Activated CD4-positive, CD25-positive, alpha-beta regulatory T cell (primary cell): ENCODE measurements at places on chromosomes 16 and 17.

DNA sequence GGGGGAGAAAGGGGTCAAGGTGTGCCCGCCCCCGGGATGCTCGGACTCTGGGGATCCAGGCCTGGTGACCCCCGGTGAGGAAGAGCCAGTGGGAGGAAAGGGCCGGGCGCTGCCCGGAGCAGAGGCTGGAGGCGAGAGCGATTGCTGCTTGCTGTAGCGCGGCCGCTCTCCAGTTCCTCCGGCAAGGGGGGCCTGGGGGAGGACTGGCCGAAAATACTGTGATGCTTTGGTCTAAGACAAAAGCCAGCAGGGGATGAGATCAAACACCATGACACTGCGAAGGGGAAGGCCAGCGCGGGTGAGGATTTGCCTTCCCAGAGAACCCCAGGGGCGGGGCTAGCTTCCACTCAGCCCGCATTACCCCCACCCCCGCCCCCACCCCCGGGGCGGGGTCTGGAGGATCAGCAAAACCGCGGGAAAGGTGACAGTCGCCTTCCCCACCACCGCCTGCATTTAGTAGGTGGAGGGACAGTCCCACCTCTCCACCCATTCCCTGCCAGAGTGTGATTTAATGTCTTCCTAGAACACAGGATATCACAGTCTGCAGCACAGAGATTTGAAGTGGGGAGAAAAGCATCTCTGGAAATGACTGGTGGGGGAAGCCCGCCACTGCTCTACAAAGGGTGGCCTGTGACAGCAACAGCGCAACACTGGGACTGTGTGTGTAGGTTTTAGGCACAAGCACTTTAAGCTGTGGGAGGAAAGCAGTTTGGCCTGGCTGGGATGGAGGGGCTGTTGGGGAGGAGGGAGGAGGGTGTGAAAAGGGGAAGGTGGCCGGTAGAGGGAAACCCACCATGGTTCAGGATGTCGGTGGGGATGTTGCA is 25.7 kb downstream of the MRC2 start:
- DNase-seq = no peak

DNA sequence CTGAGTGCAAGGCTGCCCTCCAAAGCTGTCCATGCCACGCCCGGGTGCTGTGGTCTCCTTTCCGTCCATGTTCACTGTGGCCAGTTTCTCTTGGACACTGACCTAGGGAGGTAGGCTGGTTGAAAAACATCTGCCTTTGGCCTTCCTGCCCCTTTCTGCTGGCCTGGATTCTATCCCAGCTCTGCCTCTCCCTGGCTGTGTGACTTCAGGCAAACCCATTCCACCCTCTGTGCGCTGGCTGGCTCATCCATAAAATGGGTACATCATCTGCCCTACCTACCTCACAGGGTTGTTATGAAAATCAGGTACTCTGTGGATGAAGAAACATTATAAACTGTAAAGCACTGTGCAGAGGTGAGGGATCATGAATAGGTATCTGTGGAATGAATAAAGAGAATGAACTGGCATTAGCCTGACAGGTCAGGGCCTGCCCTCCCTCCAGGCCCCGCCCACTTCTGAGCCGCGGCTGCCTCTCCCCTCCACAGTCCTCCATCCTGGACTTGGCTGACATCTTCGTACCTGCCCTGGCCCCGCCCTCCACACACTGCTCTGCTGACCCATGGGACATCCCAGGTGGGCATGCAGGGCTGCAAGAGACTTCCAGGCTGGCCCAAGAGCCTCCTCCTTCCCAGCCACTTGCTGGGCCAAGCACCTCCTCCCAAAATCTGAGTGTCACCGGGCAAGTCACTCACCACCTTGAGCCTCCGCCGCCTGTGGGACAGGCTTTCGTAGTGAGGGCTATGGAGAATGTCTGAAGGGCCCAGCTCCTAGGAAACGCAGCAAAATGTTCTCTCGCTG is 7.0 kb upstream of the SPATA20 start:
- DNase-seq = no peak

- peak; percentile 1 for DNase-seq
These were observed 189.2 kb upstream of the AXIN2 start for GRCh38 chr17:65750631-65751115.

DNA sequence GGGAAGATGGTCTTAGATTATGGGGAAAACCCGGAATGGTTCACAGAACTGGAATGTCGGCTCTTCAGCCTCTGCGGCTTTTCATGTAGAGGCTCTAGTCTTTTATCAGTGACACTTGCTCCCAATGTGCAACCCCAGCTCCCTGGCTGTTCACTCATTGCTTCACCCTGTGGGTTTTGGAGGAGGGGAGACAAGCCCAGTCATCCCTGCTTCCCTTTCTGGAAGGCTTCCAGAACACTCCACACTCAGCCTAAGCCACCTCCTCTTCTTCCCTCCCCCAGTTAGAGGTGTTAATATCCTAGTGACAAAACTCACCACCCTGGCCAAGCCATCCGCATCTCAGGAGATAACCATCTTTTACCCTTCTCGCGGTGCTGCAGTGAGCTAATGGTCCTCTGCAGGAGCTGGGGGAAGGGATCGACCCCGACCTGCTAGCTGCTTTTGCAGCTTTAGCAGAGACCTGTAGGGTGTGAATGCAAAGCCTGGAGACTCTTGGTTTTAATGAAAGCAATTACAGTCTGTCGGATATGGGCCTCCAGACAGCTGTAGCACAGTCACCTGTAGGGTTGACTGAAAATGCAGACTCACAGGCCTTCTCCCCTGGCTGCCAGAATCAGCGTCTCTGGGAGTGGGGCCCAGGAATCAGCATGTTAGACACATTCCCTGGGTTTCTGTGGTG is 24.3 kb upstream of the LASP1NB start:
- no peak for DNase-seq

GRCh38 chr16:83955218-83956130 is 2.4 kb downstream of the OSGIN1 start:
- DNase-seq = no peak

DNA sequence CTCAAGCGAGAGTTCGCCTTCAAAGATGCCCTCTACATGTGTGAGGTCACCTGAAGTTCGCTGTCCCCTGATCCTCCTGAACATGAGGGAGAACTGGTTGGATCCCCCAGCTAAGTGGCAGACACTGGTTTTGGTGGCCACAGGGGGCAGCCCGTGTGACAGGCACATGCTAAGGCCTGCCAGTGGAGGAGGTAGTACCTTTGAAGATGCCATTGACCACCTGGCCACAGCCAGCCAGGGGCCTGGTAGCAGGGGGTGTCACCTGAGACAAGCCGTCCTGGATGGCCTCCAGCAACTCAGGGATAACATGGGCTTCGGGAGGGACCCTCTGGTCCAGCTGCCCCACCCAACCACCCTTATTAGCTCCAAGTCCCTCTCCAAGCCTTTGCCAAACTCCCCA is 7.3 kb upstream of the ALDH3A1 start:
- DNase-seq = no peak

DNA sequence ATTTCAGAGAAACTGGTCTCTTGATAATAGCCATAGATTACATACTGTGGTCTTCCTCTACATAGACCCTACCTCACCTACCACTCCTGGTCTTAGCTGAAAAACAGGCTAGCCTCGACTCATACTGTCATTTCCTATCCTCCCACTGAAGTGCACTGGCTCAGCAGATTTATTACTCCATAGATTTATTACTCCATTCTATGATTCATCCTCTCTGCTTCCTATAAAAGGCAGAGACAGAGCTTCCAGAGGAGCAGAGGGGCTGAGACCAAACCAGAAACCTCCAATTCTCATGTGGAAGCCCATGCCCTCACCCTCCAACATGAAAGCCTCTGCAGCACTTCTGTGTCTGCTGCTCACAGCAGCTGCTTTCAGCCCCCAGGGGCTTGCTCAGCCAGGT is at the start of gene CCL7:
TSS of gene CCL7 (plus strand) at position 253 of the 400 bp plus-strand sequence. CDS start at position 323, 70 bp downstream.
- no peak for DNase-seq

GRCh38 chr17:16924696-16925440 is 47.0 kb downstream of the TNFRSF13B start:
- DNase-seq = no peak

DNA sequence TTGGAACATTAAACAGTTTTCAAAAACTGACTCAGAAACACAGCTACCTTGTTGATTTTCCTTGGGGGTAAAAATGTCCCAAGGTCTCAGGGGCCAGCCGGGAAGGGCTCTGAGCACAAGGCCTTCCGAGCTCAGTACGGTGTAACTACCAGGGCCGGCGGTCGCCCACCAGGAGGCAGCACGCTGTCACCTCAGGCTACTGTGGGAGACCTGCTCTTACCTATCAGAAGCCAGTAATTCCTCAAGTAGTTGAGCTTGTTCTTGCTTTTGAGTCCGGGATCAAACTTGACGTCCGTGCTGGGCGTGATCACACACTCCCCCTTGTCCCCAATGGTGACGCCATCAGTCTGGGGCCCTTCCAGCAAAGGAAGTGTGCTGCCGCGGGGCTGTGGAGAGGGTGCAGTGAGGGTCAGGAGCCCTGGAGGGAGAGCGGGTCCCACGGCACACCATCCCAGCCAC is 43.4 kb upstream of the ICAM2 start:
- no peak for DNase-seq

GRCh38 chr17:80942423-80943345 is 49.0 kb upstream of the CHMP6 start:
- no peak for DNase-seq

DNA sequence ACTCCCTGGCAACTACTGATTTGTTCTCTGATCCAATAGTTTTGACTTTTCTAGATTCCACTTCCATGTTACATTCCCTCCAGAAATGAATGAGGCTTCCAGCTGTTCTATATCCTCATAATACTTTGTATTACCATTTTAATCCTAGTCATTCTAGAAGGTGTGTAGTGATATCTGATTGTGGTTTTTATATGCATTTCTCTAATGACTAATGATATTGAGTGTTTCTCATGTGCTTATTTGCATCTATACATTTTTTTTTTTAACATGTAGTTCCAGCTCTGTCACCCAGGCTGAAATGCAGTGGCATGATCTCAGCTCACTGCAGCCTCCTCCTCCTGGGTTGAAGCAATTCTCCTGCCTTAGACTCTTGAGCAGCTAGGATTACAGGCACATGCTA is 7.3 kb downstream of the ADGRG5 start:
- DNase-seq = no peak

- no peak for DNase-seq
These were observed 769.1 kb upstream of the CDH8 start for GRCh38 chr16:62805221-62805857.

GRCh38 chr16:25064937-25065336 is 46.6 kb upstream of the LCMT1 start:
- DNase-seq = no peak

DNA sequence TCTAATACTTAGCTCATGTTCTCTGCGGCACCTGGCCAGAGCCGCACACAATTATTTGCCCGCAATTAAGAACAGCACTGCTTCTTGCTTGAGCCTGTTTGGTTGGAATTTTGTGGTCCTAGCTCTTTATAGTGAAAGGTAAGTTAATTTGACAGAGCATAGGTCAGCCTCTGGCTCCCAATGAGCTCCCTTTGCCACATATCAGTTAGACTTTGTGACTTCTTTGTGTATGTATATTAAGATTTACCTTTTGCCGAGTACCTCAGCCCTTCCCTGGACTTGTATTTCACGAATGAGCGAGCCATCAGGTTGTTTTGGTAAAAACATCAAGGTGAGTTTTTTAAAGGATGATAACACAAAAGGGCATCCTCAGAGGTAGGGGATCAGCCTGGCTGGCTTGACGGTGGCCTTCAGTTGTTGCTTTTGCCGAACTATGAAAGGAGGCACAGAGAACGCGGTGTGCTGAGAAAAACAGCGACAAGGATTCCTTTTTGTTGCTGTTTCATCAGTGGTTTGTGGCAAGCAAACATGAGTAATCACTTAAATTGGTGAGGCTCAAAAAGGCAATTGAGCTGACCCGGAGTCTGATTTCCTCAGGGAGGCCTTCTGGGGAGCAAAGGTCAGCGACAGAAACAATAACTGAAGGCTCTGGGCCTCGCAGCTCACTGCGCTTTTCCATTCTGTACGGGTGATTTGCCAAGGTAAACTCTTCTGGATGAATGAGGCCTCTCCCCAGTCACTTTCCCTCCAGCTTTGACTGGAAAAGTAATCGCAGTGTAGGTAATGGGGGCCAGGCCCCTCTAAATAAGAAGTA is 163.6 kb downstream of the HS3ST3A1 start:
- no peak for DNase-seq

GRCh38 chr17:37373530-37374159 is 2.1 kb upstream of the C17orf78 start:
- peak; percentile 13 for DNase-seq

DNA sequence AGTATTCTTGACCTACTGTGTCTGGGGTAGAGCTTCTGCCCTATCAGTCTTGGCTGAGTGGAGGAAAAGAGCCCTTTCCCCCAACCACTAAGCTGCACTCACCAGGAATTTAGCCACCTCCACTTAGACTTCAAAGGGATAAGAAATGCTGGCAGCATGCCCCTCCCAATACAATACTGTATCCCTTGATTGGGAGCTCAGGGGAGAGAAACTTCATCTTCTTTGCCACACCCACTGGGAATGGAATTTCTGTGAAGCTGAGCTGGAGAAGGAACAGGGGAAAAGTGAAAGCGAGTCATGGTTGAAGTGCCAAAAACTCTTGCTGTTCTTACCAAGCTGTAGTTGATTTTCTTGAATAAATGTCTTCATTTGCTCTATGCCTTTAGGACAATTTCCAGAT is 68.8 kb downstream of the CEP112 start:
- no peak for DNase-seq

DNA sequence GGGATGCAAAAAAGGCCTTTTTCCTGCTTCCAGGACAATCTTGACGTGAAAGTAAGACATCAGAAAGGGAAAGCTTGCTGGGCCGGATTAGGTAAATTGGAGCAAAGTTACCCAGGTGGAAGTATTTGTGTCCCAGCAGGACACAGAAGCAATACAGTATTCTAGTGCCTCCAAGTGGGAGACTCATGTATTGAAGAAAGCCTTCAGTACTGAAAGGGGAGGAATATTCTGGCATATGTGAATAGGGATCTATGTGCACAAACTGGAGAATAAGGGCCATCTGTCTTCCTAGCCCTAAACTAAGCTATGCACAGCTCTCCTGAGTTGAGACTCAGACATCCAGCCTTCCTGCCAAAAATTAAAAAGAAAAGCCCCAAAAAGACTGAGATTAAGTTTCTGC is 327.3 kb upstream of the CDH8 start:
- DNase-seq = no peak

- DNase-seq = no peak
These were observed 31.5 kb downstream of the RBL2 start for GRCh38 chr16:53465606-53466280.

- no peak for DNase-seq
These were observed 1437.5 kb upstream of the CDH8 start for GRCh38 chr16:63473725-63474124.

DNA sequence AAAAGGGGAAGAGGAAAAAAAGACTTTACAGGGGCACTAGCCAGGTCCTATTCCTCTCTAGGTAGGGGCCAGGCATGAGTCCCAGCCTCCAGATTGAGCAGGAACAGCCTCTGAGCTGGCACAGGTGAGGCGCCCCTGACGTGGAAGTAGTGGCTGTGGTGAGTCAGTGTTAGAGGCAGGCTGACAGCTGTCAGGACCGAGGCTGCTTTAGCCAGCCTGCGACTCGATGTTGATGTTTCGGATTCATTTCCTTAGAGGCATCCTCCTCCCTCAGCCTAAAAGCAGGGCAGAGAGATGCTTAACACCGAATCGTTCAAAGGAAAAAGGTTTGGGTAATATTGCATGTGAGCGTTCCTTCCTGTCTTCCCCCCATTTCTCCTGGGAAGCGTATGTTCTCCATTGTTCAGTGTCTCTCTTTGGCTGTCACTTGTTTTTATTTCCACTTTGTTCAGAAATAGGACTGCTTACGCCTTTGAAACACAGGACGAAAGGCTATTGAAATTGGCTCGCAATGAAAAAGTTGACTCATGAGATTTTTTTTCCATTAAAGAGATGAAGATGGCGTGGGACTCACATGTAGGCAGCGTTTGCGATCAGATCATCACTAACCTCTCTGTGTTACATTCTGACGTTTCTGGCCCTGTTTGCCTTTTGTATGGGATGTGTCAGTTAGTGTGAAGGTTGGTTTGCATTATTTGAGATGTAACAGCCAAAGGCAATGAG is 1.3 kb downstream of the KIAA0513 start:
- peak; percentile 24 for DNase-seq
